Activated CD4-positive, alpha-beta T cell treated with anti-CD3 and anti-CD28 coated beads for 1 hour (primary cell): ENCODE measurements at places on chromosomes 13 and 19.
A peak's percentile ranks its signal among the peaks of the same experiment; 100 is the strongest.

- no peak for DNase-seq
Measured at GRCh38 chr19:2164020-2164998, 576 bp downstream of the DOT1L start.

GRCh38 chr13:51684076-51684475, 99.8 kb downstream of the WDFY2 start:
- no peak for DNase-seq

DNA sequence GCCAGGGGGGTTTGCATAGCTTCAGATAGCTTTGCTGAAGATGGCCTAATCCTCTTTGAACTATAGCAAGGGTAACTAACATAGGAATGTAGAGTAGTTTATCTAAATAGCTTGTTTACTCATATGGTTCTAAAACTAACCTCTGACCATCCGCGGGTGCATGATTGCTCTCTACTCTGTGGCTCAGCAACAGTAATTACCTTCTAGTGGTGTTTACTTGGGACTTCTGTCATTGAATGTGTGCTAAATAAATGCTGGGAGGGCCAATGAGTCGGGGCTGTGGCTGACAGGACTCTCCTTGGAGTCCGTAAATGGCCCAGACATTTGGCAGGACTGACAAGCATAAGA, 1461.9 kb downstream of the UQCRFS1 start:
- no peak for DNase-seq

- DNase-seq = no peak
Measured at GRCh38 chr13:75071395-75071794, 410.6 kb downstream of the TBC1D4 start.

- DNase-seq = no peak
Measured at GRCh38 chr13:33258808-33259193, 26.8 kb downstream of the STARD13 start.

GRCh38 chr19:392375-392970, 16.5 kb downstream of the C2CD4C start:
- DNase-seq = no peak

DNA sequence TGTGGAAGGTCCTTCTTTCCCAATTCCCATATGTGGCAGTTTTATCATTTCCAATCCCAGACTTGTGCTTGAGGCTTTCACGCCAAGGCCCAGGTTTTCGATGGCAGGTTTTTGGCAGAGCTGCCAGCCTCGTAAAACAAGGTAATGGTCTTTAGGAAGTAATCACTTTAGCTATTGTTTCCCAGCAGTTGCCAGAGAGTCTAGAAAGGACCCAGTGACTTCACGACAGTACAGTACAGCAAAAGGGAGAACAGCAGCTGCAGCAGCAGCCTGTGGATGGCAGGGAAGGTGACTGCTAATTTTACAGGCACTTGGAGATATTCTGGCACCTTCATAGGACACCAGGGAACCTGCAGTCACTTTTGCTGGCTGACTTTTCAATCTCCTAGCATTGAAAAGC, 291.6 kb upstream of the MAB21L1 start:
- no peak for DNase-seq

DNA sequence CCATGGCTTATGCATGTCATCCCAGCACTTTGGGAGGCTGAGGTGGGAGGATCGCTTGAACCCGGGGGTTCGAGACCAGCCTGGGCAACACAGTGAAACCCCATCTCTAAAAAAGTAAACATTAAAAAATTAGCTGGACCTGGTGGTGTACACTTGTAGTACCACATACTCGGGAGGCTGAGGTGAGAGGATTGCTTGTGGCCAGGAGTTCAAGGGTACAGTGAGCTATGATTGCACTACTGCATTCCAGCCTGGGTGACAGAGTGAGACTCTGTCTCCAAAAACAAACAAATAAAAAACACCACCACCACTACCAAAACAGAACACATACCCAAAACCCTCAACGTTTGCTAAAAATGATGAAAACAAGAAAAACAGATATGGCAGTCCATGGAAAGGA, 15.9 kb downstream of the FBXO17 start:
- DNase-seq = no peak

GRCh38 chr13:42384265-42384664, 112.3 kb downstream of the AKAP11 start:
- DNase-seq = no peak

DNA sequence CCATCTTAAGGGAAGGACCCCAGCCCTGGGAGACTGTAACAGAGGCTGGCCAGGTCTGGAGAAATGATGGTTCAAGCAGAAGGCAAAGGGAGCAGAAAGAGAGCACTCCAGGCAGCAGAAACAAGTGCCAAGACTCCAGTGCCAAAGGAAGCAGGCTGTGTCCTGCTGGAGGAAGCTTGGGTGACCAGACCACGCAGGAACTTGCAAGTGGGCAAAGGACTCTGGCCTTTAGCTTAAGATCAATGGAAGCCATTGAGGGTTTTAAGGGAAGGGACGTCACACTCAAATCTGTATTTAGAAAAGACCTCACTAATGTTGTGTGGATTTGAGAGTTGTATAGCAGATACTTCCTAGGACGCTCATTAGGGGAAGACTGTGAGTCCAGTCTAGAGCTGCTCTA, 95.5 kb downstream of the MIPEP start:
- DNase-seq = no peak

GRCh38 chr19:53102756-53103233, 427 bp downstream of the ZNF160 start:
- peak; percentile 7 for DNase-seq

DNA sequence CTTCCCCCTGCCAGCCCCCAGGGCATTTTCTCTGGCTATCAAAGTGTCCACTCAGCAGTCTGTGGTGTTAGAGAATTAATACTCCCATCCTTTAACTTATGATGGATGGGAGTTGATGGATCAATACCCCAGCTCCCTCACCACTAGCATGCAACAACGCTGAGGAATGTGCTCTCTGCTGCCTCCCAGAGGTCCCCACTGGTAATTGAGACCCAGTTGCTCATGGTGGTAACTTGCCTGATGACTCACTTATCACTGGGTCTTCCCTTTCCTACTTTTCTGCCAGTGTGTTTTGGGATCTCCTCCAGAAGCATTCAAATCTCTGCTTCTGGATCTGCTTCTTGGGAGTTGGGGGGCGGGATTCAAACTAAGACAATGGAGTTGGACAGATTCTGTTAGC, 20.3 kb upstream of the CACNA1A start:
- DNase-seq = no peak

DNA sequence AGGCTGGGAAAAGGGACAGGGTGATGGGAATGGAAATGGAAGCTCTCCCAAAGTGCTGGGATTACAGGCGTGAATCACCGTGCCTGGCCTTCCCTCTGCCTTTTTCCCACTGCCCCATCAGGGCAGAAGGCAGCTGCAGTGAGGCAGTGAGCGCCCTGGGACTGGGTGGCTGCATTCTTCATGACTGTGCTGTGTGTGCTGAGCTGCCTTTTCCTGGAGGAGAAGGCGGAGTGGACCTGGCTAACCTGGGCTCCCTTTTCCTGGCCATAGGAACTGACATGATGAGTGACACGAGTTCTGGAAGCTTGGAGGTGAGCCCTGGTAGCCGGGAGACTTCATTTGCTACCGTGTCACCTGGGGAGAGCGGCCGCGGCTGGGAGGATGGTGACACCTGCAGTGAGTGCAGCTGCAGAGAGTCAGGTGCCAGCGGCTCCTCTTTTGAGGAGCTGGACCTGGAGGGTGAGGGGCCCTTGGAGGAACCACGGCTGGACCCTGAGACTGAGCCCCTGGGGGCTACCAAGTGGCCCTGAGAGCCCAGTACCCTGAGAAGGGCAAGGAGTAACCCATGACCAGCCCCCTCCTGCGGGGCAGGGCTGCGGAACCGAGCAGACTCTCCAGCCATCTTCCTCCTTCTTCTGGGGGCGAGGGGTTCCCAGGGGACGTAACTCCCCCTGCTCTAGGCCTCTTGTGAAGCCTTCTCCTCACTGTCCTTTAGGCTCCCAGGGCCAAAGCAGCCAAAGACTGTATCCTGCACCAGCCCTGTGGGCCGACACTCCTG, 26.3 kb upstream of the ZNF492 start:
- no peak for DNase-seq

GRCh38 chr13:40408602-40409001, 257.8 kb downstream of the FOXO1 start:
- no peak for DNase-seq
